Activated CD4-positive, alpha-beta T cell treated with anti-CD3 and anti-CD28 coated beads for 1 hour (primary cell): ENCODE measurements at places on chromosomes 5 and 9.

GRCh38 chr5:95564450-95564849, 9.5 kb downstream of the ARSK start:
- DNase-seq = no peak

GRCh38 chr5:35302544-35302943, 72.3 kb upstream of the PRLR start:
- no peak for DNase-seq

- DNase-seq = no peak
Measured at GRCh38 chr9:95508242-95508967, 8.4 kb downstream of the PTCH1 start.

DNA sequence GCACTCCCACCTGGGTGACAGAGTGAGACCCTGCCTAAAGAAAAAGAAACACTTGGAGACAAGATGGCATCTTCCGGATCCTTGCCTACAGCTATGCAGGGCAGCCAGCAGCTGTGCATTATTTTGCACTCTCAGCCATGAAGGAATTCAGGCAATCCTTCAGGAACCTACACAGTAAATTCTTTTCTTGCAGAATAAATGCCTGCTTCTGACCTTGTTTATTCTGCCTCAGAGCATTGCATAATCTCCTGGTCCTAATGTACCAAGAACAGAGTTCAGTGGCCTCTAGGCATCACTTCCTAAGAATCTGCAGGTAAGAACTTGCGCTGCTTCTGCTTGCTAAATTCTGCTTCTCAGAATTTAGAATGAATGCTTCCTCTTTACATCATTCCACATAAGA, 16.8 kb downstream of the GLDC start:
- DNase-seq = no peak

DNA sequence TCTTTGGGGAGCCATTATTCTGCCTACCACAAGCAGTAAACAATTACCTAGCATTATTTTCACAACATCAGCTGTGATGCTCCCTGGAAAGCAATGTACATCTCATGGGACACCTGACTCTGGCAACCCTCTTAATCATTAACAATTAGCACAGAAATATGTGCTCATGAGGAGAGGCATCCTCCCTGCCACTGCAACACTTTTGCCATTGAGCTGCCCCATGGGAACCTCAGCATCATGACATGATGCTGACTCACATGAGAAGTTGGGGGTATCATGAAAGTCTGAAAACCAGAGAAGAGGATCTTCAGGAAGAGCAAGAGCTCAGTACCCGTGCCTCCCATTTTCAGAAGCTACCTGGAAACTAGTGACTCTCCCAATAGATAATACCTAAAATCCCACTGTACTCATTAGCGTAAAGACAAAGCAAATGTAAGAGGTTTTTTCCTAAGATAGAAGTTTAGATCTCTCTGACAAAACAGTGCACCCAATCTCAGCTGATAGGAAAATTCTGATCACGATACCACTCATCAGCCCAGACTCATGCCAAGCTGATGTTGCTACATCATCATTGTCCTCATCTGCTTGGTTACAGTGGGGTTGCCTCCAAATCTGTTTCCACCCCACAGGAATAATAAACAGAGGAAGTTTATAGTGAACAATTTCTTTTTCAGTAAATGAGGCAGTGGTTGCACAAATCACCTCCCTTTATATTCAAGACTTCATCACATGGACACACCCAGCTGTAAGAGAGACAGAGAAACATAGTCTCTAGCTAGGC, 244.5 kb downstream of the NR2F1-AS1 start:
- DNase-seq = no peak

DNA sequence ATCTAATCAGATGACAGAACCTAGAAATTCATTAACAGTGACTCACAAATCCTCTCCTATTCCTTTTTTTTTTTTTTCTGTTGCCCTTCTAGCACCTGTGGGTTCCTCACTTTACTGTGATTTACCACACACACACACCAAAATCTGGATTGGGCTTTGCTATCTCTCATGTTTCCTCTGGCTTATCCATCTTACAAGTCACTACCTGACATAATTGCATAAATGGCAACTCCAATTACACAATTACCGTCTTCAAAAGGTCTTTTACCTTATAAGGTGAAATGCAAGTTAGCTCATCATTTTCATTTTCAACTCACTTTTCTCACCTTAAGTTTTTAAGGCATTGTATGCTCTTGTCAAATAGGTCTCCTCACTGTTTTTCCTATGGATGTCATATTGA, 426.3 kb upstream of the MEF2C start:
- DNase-seq = no peak

- DNase-seq = no peak
Measured at GRCh38 chr5:127947941-127948340, 135.6 kb upstream of the SLC12A2 start.

GRCh38 chr5:133426264-133426663, 186.1 kb downstream of the FSTL4 start:
- DNase-seq = no peak

- DNase-seq = no peak
Measured at GRCh38 chr9:122084026-122084675, 9.0 kb downstream of the TTLL11 start.

DNA sequence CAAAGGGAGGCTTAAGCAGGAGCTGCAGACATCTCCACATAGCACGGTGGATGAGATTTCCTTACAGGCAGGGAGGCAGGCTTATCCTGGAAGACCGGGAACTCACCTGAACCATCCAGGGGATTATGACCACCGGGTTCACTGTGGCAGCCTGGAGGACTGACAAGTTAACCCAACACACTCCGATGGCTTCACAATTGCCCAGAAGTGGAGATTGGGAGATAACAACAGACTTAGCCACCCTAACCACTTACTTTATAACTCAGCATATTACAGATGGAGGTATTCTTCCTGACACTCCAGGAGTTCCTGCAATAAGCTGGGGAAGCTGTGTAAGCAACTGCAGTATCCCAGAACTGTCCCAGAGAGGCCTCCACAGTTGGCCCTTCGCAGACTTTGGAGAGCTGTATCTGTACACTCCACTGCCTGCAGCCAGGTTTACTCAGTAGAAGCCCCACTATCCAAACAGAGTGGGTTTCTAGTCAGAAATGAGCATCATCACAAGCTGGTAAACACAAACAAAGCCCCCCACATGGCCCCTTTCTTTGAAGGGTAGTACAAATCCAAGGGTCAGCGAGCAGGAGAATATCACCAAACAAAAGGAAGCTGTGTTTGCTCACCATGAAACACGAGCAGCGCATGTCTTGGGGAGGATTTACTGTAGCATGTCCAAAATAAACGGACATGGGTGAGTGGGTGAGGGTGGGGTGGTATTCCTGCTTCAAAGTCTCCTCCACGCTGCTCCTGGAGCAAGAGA, 462.2 kb downstream of the RASEF start:
- DNase-seq = no peak

GRCh38 chr5:59829386-59829785, 64.1 kb downstream of the PDE4D start:
- DNase-seq = no peak

- DNase-seq = no peak
Measured at GRCh38 chr5:111227801-111228200, 3.6 kb downstream of the CAMK4 start.

GRCh38 chr5:139635191-139635590, 13.0 kb upstream of the CXXC5 start:
- DNase-seq = no peak

GRCh38 chr5:83498585-83498984, 27.0 kb downstream of the VCAN start:
- DNase-seq = no peak

DNA sequence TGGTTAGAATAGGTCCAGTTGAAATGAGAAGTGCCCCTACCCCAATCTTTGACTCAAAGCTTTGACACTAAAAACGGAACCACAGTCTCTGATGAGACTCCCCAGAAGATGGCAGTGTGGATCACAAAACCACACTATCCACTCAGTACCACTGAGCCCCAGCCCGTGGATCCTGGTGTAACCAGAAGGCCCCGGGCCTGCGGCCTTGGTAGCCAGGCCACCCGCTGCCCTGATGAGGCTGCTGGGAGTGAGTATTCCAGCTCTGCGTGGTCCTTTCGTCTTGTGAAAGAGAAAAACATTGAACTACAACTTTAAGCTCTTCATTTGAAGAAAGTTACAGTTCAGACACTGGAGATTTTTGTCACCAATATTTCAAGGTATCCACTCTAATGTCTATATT, 42.2 kb upstream of the FBP1 start:
- peak; percentile 30 for DNase-seq

DNA sequence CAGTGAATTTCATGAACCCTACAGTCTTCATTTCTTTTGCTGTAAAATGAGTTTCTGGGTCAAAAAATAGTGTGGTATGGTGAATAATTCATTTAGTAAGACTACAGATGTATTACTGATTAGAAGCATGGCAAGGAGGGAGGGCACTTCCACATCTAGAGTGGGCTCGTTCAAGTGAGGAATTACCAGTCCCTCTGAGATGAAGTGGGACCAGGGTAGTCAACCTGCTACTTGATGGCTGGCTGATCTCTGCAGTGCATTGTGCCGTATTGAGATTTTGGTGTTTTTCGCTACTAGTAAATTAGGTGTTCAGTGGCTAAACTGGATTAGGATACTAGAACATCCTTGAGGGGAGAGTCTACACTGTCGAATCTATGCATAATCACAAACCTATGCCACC, 10.8 kb downstream of the CDC37L1 start:
- DNase-seq = no peak

DNA sequence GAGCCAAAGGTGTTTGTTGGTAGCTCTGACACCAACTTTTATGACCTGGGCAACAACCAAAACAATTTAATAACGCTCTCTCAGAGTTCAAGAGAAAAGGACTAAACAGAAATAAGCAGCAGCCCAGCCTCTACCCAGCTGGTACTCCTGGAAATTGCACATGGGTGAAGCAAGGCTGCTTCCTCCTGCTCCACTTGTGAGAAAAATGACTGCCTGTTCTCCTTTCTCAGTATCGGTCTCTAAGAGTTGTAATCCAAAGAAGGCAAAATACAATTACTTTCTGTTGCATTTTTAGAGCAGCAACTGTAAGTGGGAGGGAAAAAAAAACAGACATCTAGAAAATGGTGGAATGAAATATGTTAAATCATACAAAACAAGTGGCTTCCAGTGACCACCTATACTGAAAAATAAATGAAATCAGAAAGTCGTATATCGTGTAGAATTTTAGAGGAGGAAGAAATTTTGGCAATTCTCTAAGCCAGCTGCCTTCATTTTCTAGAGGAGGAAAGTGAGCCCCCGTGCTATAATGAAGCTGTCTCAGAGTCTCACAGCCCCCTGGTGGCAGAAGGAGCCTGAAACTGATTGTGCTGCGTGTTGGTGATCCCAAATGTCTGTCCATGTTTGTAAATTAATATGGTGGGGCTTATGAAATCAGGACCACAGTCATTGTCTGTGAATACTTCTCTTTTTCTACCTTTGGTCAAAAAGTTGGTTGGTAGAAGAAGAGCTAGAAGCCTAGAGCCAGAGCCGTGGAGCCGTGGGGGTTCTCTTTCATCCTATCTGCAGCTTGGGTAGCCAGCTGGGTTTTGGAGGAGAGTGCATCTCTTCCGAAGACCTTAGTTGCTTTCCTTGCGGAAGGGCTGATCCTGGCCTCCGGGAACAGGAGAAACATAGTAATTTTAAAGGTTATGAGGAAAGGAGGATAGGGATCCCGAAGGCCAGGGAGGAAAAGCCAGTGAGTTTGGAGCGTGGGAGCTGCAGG, 139.9 kb downstream of the PIP5K1B start:
- DNase-seq = no peak

DNA sequence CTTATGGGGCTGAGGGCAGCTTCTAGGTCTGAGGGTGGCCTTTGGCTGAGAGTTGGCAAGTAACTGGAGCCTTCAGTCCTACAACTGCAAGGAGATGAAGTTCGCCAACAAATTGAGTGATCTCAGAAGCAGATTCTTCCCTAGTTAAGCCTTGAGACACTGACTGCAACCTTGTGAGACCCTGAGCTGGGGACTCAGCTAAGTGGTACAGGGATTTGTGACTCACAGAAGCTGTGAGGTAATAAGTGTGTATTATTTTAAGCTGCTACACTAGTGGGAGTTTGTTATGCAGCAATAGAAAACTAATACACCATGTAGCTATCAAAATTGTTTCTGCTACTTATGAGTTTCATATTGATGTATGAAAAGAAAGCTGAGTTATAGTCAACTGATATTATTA, 279.2 kb downstream of the PIK3R1 start:
- no peak for DNase-seq

GRCh38 chr9:121786543-121786948, 135.1 kb downstream of the DAB2IP start:
- DNase-seq = no peak

GRCh38 chr5:114360357-114360756, 1.5 kb upstream of the KCNN2 start:
- DNase-seq = no peak

- DNase-seq = no peak
Measured at GRCh38 chr9:130042406-130042884, 544 bp downstream of the FNBP1 start.

DNA sequence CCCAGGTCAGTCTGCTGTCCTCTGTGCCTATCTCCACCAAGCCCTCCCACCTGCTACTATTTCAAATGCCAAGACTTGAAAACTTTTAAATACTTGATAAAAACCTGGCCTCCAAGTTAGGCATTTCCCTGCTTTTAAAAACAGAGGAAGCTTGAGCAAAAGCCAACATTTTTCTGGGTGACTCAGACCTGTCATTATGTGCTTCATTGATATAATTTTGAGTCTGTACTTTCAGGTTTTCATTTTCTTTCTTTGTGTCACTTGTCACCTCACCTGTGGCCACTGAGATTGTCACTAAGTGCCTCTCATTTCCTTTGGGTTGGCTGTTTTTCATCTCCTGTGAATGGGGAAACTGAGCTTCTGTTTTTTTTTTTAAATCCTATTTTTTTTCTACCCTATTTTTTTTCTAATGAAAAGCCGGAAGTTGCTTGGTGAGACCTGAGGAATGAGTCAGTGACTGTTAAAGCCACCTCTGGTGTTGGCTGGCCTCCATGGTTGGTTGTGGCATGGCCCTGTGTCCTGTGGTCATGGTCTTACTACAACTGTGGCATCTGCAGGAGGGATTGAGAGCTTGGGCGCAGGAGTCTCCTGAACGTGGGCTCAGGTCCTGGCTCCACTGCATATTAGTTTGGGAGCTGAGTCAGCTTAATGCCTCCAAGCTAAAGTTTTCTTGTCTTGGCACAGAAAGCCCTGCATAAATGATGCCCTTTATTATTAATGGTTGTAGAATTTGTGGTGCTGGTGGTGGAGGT, 56.7 kb downstream of the ARHGAP26 start:
- no peak for DNase-seq

DNA sequence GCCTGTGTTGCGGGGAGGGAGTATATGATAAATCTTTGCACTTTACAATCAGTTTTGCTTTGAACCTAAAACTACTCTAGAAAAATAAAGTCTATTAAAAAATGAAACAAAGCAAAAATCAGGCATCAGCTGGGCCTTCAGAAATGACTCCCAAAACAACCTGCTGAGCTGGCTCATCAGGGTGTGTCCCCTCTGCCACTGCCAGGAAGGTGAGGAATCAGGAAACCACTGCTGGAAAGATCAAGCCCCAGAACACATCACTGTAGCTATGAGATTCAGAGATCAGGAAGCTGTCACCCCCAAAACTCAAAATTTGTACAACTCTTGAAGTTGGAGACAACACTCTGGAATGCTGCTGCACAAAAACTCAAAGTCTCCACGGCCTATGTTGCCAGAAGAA, 40.5 kb upstream of the TBCA start:
- DNase-seq = no peak

- DNase-seq = no peak
Measured at GRCh38 chr5:52749666-52750065, 38.0 kb upstream of the ITGA1 start.

- no peak for DNase-seq
Measured at GRCh38 chr9:127642082-127642740, 30.1 kb downstream of the STXBP1 start.
